ENCODE measurements at places on chromosomes 16 and 17.

DNA sequence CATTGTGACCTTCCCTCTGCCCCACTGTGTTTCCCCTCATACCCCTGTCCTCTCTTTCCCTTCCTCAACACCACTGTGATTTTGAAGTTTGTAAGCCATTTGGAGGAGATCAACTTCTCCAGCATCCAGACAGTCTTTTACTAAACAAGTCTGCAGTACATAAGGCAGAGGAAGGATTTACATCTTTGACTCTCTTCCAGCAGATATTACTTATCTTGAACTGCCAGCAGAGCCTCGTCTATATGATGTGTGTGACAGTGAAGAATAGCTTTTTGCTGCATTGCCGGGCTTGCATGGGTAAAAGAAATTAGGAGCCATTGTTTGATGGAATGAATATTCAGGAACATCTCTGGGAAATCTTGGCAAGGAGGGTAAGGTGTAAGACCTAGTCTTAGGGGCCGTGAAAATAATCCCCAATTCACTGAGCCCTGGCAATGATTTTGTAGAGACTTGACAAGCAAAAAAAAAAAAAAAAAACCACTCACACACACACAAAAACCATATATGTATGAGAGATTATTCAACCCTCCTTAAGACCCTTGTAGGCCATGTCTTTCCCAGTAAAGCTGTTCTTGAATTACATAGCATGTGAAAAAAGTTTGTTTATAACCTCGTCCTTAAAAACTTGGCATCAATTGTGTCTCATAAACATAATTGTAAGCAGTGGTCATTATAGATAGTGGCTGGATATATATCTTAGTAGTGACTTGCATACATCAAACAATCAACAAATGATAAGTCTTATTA, 903.9 kb downstream of the CDH11 start:
- DNase-seq: no peak

DNA sequence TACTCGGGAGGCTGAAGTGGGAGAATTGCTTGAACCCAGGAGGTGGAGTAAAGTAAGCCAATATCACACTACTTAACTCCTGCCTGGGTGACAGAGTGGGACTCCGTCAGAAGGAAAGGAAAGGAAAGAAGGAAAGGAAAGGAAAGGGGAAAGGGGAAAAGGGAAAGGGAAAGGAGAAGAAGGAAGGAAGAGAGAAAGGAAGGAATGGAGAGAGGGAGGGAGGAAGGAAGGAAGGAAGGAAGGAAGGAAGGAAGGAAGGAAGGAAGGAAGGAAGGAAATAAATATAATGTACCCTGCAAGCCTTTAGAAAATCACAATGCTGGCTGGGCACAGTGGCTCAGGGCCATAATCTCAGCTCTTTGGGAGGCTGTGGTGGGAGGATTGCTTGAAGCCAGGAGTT, 27.3 kb downstream of the SLC5A11 start:
- no peak for DNase-seq

- no peak for DNase-seq
Measured at GRCh38 chr17:752620-753219, 656 bp upstream of the GEMIN4 start.

GRCh38 chr17:39782481-39782880, 44.7 kb downstream of the GRB7 start:
- no peak for DNase-seq

GRCh38 chr16:10612649-10613179, 32.3 kb upstream of the EMP2 start:
- no peak for DNase-seq

DNA sequence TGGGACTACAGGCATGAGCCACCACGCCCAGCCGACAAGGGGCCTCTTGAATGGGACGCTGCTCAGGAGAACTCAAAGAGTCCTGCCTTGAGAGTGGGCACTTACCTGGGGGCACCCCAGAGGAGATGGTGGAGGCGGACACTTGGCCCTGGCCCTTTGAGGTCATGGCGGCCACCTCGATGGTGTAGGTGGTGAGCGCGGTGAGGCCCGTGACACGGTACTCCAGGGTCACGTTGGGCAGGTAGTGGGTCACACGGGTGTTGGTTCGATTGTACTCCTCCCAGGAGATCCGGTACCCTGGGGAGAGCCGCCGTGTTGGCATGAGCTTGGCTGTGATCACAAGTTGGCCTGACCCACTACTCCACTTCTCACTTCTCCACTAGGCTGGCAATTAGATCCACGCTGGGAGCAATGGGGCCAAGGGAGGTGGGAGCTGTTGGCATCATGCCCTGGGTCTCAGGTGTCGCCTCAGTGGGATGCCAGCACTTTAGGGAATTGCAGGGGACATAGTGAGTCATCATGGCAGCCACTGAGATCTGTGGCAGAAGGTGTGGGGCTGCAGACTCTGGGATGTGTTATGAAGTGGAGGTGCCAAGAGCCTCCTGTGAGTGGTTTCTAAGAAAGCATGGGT, 89.2 kb upstream of the CDC42EP4 start:
- DNase-seq: no peak

GRCh38 chr17:37465069-37465616, 24.5 kb upstream of the DUSP14 start:
- no peak for DNase-seq
